CD4-positive, alpha-beta T cell treated with Interleukin-6 at 100 ng/mL for 8 hours (primary cell): ENCODE measurements at places on chromosomes 13 and 19.

DNA sequence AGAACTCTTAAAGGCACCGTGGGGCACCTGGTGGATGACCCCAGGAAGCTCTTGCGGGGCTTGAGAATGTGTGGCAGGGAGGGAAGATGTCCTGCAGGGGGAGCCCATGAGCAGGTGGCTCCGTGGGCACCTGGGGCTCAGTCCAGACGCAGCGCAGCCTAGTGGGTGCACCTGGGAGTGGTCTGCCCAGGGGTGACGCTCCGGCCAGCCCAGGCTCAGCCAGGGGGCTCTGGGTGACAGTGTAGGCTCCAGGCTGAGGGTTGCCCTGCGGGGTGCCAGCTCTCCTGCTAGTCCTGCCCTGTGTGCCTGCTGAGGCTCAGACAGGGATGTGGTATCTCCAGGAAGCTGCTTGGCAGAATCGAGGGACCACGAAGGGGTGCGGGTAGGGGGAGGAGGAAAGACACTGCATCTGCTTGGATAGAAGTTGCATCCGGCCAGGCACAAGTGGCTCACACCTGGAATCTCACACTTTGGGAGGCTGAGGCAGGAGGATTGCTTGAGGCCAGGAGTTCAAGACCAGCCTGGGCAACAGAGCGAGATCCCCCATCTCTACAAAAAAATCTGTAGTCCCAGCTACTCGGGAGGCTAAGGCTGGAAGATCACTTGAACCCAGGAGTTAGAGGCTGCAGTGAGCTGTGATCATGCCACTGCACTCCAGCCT lies 15.0 kb upstream of the PGLS start:
- DNase-seq, result peak; percentile 78

DNA sequence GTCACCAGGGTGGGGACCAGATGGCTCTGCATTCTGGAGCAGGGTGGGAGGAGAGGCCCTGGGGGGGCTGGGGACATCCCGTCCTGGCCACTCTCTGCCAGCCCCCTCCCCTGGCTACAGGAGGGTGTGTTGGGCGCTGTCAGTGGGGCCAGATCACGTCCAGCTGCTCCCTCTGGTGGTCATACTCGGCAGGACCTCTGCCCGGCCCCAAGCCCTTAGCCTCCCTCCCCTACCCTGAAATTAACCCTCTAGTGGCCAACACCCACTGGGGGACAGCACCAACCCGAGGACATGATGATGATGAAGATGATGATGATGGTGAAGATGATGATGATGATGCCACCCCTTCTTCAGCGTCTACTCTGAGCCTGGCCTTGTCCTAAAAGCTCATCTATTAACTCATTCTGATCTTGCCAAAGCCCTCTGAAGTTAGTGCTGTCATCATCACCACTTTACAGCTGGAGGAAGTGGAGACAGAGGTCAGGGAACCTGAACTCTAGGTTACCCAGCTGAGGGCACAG lies 590 bp upstream of the LGI4 start:
- peak; percentile 48 for DNase-seq

- no peak for DNase-seq
Measured at GRCh38 chr13:24273926-24274325, 35.5 kb upstream of the C1QTNF9 start.

GRCh38 chr13:27574661-27575060 lies 45.7 kb downstream of the LNX2 start:
- DNase-seq, result no peak

- DNase-seq, result no peak
Measured at GRCh38 chr13:42279986-42280385, 8.0 kb downstream of the AKAP11 start.

GRCh38 chr19:3669082-3669946 lies 31.0 kb downstream of the PIP5K1C start:
- no peak for DNase-seq

DNA sequence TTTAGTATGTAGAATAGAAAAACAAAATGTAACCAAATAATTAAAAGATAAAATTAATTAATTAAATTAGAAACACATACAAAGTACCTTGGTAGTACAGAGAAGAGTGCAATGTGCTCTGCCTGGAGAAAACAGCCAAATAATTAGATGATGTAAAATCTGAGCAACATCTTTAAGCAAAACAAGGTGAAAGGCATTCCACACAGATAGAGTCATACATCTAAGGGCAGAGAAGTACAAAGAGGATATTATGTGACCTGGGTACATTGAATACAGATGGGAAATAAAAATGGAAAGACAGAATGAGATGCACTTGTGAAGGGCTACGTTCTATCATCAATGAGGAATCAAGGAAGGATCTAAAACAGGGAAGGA lies 25.2 kb upstream of the FNDC3A start:
- DNase-seq, result no peak
